ENCODE measurements at places on chromosomes 6 and 20. TPM values are rescaled to one million over a fixed set of nuclear protein-coding genes. Genes with fewer than 3 reads are reported as not detected.
A peak's percentile ranks its signal among the peaks of the same experiment; 100 is the strongest.

EPHA7 gene
- not detected for total RNA-seq

FAM83C gene
- total RNA-seq: not detected

GRM1 gene
- total RNA-seq: not detected

IL17F gene
- total RNA-seq: 0.68 TPM

PCED1A gene
- 47.0 TPM for total RNA-seq

MUC21 gene
- total RNA-seq: not detected

BPI gene
- not detected for total RNA-seq

MOXD1 gene
- not detected for total RNA-seq

EEF1A2 gene
- 0.99 TPM for total RNA-seq

NNAT gene
- not detected for total RNA-seq

ANGPT4 gene
- total RNA-seq: not detected

ALDH5A1 gene
- total RNA-seq: 4.7 TPM

GRCh38 chr6:4608361-4609115 is 167.7 kb upstream of the CDYL start:
- no peak for DNase-seq

- no peak for DNase-seq
Observed at GRCh38 chr20:33017542-33017941, 10.0 kb downstream of the BPIFB2 start.

GRCh38 chr6:73514746-73515110 is 6.1 kb downstream of the EEF1A1 start:
- DNase-seq: no peak

- DNase-seq: no peak
Observed at GRCh38 chr6:158853880-158854213, 34.7 kb upstream of the EZR start.

DNA sequence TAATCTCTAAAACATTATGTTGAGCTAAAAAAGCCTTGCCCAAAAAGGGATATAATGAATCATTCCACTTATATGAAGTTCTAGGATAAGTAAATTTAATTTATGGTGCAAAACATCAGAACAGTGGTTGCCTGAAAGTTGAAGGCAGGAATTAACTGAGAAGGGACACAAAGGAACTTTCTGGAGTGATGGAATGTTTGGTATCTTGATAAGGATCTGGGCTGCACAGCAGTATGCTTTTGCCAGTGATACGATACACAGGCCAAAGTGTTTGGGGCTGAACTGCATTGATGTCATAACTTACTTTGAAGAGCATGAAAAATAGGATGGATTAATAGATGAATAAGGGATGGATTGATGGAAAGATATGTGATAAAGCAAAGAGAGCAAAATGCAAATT is 146.1 kb upstream of the LRFN2 start:
- DNase-seq: no peak

GRCh38 chr6:156595476-156595875 is 181.7 kb upstream of the ARID1B start:
- DNase-seq: no peak

- DNase-seq: no peak
Observed at GRCh38 chr20:6691516-6691915, 76.0 kb upstream of the BMP2 start.

GRCh38 chr6:42890311-42891198 is 11.1 kb downstream of the RPL7L1 start:
- peak; percentile 74 for DNase-seq

DNA sequence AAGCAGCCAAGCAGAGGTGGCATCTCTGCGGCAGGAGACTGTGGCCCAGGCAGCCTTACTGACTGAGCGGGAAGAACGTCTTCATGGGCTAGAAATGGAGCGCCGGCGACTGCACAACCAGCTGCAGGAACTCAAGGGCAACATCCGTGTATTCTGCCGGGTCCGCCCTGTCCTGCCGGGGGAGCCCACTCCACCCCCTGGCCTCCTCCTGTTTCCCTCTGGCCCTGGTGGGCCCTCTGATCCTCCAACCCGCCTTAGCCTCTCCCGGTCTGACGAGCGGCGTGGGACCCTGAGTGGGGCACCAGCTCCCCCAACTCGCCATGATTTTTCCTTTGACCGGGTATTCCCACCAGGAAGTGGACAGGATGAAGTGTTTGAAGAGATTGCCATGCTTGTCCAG is 5.9 kb upstream of the PHF1 start:
- DNase-seq: no peak

GRCh38 chr6:157269261-157269794 is 54.0 kb downstream of the TMEM242 start:
- no peak for DNase-seq

- DNase-seq: no peak
Observed at GRCh38 chr6:105771313-105771970, 314.7 kb upstream of the PRDM1 start.

- DNase-seq: no peak
Observed at GRCh38 chr6:73538116-73538779, 17.4 kb upstream of the EEF1A1 start.

- DNase-seq: no peak
Observed at GRCh38 chr6:12911427-12911826, 194.9 kb downstream of the PHACTR1 start.

DNA sequence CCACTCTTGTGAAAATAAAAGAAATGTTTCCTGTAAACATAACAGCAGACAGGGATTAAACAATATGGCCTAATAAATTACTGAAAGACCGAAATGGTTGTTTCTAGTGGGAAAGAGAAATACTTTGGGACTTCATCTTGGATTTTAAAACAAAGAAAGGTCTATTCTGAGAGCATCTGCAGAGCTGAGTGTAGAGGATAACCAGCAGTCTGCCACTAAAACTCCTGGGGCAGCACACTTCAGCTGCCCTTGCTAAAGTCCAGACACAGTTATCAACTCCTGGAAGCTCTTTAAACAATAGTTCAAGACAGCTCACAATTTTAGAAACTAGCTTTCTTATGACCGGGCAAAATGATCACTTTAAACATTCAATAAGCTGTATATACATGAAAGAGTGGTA is 38.6 kb downstream of the AKIRIN2 start:
- no peak for DNase-seq

GRCh38 chr6:135525594-135525993 is 28.1 kb upstream of the AHI1 start:
- DNase-seq: no peak

DNA sequence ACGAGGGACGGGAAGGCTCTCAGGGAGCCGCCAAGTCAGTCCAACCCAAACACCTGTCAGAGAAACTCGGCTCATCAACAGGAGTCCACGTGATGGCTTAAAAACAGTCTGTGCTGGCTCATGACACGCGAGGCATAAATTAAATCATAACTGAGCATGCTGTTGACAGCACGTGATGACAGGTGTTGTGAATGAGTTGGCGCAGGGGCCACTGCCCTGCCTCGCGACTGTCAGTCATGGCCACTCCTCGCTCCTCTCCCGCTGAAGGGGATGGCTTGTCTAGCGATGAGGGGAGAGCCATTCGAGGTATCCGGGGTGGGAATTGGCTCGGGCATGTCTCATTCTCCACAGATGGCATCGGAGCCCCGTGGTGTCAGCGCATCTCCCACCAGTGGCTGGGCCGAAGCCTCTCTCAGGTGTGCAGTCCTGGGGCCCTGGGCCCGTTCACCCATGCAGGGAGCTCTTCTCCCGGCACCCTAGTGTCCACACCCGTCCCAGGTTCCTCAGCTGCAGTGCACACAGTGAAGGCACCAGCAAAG is 313.3 kb downstream of the BMP7 start:
- no peak for DNase-seq

DNA sequence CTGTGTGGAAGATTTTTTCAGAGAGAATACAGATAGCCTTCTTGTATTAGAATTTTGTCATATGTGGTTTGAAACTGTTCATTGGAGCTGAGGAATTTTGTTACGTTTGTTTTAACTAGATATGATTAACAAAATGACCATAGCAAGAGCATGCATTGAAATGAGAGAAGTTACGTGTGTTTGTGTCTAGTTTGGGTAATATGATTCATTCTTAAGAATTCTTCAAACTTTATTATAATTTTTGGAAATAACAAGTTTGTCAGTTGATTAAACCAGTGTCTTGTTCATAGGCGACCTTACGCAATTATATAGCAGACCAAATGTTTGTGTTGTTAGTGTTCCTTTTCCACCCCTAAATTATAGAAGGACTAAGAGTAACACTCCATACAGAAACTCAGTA is 5.5 kb downstream of the GMNN start:
- no peak for DNase-seq

DNA sequence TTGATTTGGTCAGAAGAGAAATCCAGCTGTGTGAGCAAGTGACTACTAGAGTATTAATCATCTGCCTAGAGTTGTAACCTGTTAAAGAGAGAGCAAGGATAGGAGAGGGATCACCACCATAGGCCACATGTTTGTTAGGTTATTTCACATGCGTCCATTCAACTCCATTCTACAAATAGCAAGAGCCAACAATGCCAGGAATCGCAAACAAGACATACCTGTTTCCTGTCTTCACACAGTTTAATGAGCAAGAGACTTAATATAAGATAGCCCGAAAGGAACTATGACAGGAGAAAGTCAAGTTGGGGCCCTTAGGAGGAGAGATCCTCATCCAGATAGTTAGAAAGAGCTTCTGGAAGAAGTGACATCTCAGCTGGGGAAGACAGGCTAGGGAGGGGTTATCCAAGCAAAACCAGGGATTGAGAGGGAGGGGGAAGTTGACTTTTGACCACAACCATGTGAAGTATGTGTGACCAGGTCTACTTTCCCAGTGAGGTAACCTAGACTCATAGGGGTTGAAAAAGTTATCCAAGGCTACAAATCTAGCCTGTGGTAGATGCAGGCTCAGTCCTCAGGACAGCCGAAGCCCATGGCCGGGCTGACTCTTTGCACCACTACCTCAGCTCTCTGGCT is 147.4 kb downstream of the ALDH8A1 start:
- DNase-seq: no peak

GRCh38 chr6:12066297-12066696 is 54.2 kb downstream of the HIVEP1 start:
- DNase-seq: no peak

DNA sequence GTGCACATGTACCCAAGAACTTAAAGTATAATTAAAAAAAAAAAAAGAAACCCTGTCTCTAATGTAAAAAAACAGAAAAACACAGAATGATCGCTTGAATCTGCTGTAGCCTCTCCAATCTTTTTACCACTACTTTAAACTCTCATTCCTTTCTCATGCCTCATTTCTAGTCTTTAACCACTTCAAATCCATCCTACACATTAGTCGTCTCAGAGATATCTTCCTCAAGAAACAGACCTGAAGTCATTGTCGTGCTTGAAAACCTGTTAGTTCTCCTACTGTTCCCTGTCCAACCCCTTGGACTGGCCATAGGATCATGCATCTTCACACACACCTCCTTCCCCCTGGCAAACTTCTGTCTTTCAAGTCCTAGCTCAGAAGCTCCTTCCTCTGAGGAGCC is 112.1 kb upstream of the BCLAF1 start:
- no peak for DNase-seq

DNA sequence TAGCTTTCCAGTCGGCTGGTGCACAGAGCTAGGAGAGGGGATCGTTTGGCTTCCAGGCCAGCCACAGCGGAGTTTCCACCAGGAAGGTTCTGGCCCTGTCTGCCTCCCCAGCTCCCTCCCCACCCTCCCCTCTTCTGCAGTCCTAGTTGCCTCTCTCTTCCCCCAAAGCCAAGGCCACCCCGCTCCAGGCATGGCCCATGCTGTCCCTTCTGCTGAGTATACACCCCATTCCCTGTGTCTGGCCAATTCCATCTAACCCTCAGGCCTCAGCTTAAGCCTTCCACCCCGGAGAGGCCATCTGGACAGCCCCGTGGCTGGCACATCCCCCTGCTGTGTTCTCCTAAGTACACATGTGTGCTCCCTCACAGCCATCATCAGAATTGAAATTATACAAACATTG is 167.4 kb downstream of the CDH4 start:
- DNase-seq: no peak

GRCh38 chr20:50572938-50573777 is 63.0 kb downstream of the PTPN1 start:
- no peak for DNase-seq

DNA sequence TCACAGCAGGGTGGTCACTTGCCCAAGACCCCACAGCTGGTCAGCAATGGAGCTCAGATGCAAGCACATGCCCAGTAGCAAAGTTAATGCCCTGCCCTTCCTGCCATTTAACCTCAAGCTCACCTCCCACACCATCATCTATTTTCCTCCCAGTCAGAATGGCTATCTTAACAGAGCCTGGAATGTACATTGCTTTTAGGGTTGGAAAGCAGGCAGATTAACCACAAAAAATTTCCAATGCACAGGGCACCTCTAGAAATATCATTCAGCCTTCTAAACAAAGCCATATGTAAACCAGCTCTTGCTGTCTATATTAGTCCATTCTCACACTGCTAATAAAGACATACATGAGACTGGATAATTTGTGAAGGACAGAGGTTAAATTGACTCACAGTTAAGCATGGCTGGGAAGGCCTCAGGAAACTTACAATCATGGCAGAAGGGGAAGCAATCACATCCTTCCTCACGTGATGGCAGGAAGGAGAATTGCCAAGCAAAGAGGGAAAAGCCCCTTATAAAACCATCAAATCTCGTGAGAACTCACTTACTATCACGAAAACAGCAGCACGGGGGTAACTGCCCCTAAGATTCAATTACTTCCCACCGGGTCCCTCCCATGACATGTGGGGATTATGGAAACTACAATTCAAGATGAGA is 106.9 kb downstream of the FYN start:
- no peak for DNase-seq

DNA sequence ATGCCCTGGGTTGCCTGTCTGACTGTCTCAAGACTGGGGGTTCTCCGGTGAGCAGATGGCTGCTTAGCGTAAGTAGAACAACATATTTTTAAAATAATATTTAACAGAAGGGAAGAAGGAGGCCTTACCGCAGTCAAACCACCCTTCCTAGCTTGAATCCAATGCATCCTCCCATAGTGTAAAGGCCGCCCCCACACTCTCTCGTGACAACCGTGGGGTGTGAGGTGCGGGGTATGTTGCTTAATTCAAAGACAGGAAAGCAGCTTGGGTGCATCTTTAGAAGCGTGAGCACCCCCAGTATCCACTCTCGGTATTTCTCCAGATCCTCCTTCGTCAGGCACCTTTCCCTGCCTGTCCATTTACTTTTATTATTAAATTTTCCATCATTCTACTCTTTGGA is 501.2 kb upstream of the CDH4 start:
- no peak for DNase-seq

All from T-helper 17 cell (primary cell).